ENCODE measurements at places on chromosomes 5 and 9. TPM values are rescaled to one million over a fixed set of nuclear protein-coding genes. Genes with fewer than 3 reads are reported as not detected.

Gene FGF10
- total RNA-seq: 1.0 TPM

Gene KIF24
- 3.7 TPM for total RNA-seq

Gene NDUFA8
- total RNA-seq: 60.0 TPM

Gene CDH10
- total RNA-seq: not detected

Gene AQP7
- not detected for total RNA-seq

Gene ANKRD31
- under 0.01 TPM for total RNA-seq

Gene GDNF
- not detected for total RNA-seq
